HAP-1 (cell line): ENCODE measurements at places on chromosomes 6 and 20.
A peak's percentile ranks its signal among the peaks of the same experiment; 100 is the strongest.

- peak; percentile 79 for DNase-seq
These were observed 1.5 kb upstream of the TENT5A start for GRCh38 chr6:81753711-81754577.

- DNase-seq = no peak
These were observed 109.4 kb upstream of the KCNG1 start for GRCh38 chr20:51132279-51132678.

DNA sequence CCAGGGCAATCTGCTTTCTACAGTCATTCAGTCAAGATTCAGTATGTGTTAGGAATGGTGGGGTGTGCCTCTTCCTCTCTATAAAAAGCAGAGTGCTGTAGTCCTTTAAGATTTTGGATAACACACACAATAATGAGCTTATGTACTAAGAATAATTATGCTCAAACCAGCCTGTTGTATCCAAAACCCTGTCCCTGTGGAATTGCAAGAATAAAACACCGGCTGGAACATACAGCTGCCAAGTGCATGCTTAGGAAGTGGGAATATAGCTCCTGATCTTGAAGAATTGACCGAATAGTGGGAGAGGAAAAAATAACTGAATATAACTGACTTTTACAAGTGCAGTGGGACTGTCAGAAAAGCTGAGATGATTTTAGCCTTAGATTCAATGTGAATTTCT, 979 bp upstream of the MOCS1 start:
- DNase-seq = no peak

- no peak for DNase-seq
These were observed 172.4 kb upstream of the PDE10A start for GRCh38 chr6:165835410-165835851.

GRCh38 chr6:80637312-80637711, 530.8 kb downstream of the BCKDHB start:
- DNase-seq = no peak

GRCh38 chr6:40244699-40245098, 310.4 kb upstream of the MOCS1 start:
- no peak for DNase-seq

GRCh38 chr20:23145281-23145700, 59.2 kb upstream of the CD93 start:
- no peak for DNase-seq

GRCh38 chr6:166637812-166638572, 10.9 kb upstream of the RPS6KA2 start:
- DNase-seq = no peak

DNA sequence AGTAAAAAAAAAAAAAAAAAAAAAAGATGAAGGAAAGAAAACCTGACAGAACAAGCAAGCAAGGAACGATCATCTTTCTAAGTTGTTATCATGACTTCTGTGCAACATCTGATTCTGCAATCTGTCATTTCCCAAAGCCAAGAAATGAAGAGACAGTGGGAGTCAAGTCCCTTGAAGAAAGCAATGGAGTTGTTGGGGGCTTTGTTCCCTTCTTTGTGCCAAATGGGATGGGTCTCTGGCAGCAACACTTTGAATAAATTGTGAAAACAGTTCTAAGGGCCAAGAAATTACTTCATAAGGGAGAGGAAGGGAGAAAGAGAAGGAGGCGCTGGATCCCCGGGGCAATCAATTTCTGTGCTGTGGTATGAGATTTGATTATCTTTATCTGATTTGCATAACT, 33.3 kb upstream of the RSPO3 start:
- no peak for DNase-seq

DNA sequence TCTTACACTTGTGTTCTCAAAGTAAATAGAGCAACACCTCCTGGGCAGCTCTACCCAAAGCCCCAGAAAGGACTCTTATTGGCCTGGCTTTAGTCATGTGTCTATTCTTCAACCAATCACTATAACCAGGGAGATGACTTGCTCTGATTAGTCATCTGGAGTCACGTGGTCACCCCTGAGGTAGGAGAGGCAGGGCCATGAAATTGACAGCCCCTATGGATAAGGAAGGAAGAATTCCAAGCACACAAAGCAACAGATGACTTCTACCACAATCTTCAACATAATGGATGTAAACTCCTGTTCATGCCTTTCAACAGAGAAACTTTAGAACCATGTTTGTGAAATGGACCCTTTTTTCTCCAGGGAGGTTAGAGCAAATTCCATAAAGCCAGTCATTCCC, 24.6 kb upstream of the EYA2 start:
- no peak for DNase-seq

DNA sequence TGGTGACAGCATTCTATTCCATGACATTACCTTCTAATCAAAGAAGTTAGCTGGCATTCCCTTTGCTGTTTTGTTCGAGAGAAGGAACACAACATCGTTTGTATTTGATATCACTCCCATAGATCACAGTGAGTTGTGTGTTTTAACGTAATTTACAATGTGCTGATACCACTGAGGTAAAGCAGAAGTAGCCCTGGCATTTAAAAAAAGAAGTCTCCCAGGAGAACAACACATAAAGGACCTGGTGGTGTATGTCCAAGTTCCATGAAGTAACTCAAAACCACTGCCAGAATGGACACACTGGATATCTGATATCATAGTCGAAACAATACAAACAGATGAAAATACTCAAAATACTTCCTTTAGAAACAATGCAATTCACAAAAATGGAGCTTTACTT, 351.7 kb downstream of the RNGTT start:
- DNase-seq = no peak

DNA sequence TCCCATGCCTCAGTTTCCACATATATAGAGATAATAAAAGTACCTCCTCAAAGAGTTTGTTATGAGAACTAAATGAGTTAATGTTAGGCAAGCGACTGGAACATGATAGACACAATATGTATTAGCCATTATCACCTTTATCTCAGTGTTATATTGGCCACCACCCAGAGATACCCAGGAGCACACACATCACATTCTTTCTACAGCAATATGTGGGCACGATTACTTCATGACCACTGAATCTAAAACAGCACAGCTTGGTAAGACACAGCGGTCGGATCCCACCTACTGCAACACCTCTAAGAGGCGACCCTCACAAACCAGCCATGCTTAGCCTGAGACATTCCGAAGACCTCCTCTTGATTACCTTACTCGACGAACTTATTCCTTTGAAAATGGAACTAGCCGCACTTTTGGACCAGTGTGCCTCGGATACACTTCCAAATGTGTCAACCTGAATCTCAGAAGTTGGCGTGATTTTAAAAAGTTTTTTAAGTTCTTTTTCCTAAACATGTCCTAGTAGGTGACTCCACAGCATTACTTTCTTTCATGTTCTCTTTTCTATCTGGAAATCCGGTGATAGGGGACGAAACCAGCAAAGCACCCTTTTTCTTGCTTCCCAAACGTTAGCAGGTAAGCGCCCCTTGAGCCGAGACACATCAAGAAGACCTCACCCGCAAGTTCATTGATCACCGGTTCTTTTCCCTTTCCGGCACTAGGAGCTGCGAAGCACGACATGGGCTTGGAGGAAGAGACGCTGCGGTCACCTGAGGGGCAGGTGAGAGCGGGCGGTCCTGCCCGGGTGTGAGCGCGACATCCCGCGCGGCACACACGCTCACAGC, 923 bp downstream of the GMDS start:
- DNase-seq = no peak

DNA sequence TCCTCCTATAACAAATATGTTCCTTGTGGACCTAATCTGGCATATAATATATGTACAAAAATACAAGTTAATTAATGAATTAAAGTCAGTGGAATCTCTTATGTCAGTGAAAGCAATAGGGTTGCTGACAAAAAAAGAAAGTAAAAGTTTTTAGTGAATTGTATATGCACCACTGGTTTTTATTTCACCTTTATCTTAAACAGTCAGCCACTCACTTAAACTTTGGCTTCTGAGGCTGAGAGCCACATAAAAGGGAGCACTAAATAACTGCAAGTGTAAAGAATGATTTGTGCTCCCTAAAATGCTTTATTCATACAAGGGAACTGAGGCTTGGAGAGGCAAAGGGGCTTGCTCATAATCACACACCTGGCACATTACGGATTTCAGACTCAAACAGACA, 9.9 kb upstream of the F13A1 start:
- DNase-seq = no peak
